ENCODE measurements at places on chromosomes 12 and 14.
A peak's percentile ranks its signal among the peaks of the same experiment; 100 is the strongest.

DNA sequence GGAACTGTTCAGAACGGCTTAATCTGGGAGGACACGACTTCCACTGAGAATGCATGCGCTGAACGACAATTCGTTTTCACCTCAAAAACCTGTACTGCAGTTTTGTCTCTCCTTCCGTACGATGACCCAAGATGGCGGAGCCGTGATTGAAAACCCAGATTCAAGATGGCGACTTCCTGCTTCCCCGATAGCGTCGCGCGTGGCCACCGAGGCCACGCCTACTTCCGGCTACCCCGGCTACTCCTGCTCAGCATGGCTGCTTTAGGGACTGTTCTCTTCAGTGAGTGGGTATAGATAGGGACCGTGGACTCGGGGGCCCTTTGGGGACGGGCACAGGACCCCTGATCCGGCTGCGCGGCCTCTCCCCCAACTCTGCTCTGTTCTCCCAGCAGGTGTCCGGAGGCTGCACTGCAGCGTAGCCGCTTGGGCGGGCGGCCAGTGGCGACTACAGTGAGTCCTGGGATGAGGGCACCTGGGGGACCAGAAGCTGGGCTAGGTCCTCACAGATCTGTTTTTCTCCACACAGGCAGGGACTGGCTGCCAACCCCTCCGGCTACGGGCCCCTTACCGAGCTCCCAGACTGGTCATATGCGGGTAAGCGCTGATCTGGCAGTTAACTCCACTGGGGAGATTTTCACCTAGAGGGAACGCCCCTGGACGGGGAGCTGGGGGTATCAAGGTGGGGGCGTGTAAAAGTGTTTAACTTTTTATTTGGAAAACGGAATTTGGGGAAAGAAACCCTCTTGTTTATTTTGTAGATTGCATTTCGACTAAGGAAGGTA, at the start of gene MRPL52:
MRPL52 (plus strand) TSS at position 227 of the 782 bp plus-strand sequence; CDS start at position 253, 26 bp downstream.
- DNase-seq = peak; percentile 89

- DNase-seq = no peak
Measured at GRCh38 chr12:75666939-75667334, 155.5 kb upstream of the KRR1 start.

GRCh38 chr14:81868172-81868571, 334.5 kb upstream of the SEL1L start:
- no peak for DNase-seq

GRCh38 chr12:112450725-112451124, 32.0 kb downstream of the PTPN11 start:
- no peak for DNase-seq

DNA sequence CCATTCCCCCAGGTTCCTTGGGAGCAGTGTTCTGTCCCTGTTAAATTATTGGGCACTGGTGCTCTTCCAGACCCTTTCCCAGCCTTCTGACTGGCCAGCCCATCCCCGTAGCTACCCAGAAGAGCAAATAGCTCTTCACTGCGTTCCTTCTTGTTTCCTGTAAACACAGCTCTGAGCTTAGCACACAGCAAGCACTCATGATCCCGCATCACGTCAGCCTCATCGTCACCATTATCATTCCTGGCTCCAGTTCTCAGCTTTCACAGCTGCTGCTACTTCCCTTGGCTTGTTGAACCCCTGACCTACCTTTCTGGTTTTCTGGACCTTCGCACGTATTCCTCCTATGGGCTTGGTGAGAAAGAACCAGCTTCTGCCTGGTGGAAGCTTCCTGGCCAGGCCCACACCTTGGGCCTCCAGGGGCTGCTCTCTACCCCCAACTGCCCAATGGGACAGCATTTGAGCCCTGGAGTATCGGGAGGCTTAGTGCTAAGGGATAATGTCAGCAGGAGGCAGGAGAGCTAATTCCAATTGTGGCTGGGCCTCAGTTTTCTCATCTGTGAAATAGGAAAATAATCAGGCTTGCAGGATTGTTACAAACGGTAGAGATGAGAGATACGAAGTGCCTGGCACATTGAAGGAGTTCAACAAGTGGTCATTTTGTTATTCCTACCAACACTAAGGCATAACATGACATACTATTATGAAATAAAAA, 22.6 kb upstream of the PAPOLA start:
- no peak for DNase-seq

DNA sequence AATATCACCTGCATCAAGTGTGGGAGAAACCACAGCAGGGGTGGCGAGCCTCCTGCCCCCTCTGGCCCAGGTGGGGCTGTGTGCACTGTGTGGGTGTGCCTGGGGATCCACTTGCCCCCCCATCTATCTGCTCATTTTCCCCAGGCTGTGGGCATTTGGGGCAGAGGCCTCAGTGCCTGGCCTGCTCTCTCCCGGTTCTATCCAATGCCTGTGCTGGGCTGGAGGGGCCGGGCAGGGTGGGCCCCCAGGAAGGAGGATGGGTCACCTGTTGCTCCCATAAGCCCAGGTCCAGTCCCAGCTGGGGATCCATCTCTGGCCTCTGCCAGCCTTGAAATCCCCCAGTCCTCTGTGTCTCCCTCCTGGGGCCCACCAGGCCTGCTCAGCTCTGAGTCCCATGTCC, 105.6 kb downstream of the TMEM121 start:
- DNase-seq = no peak

GRCh38 chr12:13947276-13947946, 34.0 kb downstream of the GRIN2B start:
- no peak for DNase-seq

- DNase-seq = no peak
Measured at GRCh38 chr14:74297986-74298385, 4.7 kb downstream of the ABCD4 start.

GRCh38 chr12:116069943-116070342, 207.6 kb downstream of the MED13L start:
- no peak for DNase-seq

DNA sequence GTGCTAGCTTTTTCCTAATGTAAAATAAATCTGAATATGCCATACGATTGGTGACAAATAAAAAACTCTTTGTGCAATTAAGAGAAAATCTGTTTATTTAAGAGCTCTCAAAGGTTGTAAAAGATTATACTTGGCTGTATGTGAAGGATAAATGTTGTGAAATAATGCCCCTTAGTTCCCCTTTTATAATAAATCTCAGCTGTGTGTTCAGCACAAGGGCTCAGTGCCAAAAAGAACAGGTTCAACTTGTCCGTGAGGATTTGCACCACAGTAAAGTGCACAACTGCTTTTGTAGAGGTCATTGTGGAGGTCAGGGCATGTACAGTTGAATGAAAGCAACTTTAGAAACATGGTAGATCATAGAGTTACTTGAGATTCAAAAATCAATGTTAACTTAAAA, 118.6 kb downstream of the TRMT5 start:
- DNase-seq = no peak

DNA sequence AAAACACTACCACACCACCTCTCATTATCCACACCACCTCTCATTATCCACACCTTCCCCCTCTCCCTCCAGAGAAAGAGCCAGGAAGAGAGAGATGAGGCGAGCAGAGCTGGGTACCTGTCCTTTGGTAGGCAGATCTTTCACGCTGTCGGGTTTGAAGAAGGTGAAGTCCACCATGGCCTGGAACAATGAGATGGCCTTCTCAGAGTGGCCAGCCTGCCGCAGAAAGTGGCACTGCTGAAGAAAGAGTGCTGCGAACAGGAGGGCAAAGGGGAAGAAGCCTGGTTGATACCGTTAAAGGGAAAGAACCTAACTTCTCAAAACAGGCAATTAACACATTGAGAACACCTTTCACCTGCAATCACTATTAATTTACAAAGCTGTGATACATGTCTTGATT, 30.6 kb downstream of the NRDE2 start:
- DNase-seq = no peak

DNA sequence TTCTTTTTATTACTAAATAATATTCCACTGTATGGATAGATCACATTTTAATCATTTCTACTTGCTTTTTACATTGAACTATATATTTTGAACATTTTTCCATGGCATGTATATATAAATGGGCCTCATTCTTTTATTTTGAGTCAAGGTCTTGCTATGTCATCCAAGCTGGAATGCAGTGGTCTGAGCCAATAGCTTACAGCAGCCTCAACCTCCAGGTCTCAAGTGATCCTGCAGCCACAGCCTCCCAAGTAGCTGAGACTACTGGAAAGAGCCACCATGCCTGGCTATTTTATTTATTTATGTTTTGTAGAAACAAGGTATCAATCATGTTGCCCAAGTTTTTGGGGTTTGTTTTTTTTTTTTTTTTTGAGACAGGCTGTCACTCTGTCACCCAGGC, 7.6 kb downstream of the FCF1 start:
- no peak for DNase-seq

- no peak for DNase-seq
Measured at GRCh38 chr12:50049254-50050118, 7.9 kb upstream of the ASIC1 start.

DNA sequence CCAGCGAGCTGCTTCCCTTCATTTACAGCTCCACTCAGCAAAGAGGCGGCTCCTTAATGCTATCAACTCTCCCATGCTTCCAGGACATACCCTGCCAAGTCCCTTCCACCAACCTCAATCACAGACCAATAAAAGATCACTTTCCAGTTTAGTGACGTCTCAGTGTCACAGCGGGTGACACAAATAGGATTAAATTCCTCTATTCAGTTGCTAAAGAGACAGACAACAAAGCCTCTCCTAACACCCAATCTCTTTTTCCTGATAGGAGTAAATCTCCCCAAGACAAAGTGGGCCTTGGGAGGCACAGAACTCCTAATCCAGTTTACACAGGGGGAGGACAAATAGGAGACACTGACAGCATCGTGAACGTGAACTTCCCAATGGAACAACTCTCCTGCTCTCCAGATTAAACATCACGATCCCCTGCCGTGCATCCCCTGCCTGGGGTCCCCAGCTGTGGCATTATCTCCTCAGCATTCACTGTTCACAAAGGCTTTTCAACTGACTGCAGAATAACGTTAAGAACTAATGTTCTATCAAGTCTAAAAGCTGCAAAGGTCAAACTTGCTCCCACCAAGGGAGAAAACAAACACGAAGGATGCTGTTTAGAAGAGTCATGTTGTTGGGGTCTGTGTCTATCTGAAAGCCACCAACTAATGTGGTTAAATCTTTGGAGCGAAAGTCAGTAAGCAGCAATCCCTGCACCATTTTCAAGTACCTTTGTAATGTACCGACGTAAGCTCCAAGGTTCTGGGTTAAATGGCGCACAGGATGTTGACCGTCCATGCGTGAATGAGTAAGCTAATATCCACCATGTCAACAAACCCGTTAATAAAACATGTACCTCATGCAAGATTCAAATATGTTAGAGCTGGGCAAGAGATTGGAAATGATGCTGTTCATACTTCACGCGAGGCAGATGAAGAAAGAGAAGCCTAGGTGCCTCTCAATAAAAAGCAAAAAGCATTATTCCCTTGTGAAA, 31.5 kb downstream of the TMEM132D start:
- DNase-seq = peak; percentile 64

- DNase-seq = no peak
Measured at GRCh38 chr12:132085291-132085635, 58.9 kb downstream of the DDX51 start.

- DNase-seq = no peak
Measured at GRCh38 chr12:102567031-102567985, 86.9 kb upstream of the IGF1 start.

- DNase-seq = no peak
Measured at GRCh38 chr12:31362115-31362758, 36.3 kb upstream of the SINHCAF start.

DNA sequence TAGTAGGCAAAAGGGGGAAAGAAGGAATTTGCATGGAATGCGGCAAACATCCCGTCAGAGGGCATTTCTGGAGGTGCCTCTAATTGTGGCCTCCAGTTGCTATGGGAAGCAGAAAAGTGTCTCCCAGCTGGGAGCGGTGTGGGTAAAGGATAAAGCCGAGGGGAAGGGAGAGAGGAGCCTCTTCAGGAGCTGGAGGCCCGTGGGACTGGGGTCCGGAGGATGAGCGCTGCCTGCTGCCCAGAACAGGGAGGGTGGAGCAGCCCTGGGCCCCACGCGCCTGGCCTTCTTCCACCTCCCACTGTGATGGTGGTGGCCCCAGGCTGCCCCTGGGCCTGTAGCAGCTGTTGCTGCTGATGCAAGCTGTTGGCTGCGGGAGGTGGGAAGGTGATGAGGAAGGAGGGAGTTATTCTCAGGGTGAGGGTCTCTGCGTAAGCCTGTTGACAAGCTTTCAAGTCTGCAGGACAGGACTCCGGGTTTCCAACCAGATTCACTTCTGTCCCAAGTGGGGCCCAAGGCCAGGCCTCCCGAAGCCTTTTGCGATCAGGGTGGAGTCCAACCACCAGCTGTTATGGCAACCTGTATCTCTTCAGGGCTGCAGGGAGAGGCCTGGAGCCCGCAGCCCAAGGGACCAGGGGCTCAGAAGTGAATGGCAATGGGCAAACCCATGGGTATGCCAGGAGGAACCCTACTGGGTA, 19.1 kb upstream of the PGF start:
- no peak for DNase-seq

GRCh38 chr12:47981496-47982260, 18.3 kb downstream of the TMEM106C start:
- no peak for DNase-seq

GRCh38 chr12:16939871-16940306, 333.9 kb upstream of the LMO3 start:
- DNase-seq = no peak

DNA sequence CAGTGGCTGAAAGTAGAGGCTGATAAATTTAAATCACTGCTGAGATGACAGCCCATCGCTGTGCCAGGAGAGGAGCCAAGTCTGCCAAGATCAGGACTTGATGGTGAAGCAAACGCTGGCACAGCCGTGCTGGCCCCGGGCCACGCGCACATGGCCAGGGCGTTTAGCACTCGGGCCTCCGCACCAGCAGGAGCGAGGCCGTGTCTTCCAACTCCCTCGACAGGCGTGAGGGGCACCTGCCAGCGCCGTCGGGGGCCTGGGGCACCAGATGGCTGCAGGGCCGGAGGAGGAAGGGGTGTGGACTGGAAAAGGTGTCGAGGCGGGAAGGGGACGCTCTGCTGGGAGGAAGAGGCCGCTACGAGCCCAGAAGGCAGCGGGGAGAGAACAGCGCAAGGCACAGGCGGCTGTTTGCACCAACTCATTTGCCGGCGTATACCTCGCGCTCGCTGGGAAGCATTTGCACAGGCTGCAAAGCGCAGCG, 29.5 kb downstream of the RIMBP2 start:
- no peak for DNase-seq

DNA sequence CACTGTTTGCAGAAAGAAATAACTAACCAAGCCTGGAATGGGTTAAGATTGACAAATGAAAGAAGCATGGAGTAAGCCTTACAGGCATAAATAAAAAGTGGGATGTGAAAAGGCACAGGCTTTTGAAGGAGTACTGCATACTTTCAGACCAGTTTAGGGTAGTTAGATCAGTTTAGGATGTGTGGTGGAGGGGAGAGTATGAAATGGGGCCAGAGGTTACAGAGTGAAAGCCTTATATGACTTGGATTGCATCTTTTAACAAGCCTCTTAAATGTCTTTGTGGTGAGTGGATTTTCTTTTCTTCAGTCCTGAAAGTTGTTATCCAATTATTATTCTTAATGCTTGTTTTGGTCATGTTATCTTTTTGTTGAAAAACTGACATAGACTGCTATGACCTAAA, 52.2 kb upstream of the TRHDE start:
- no peak for DNase-seq
